HFFc6 (cell line): ENCODE measurements at places on chromosomes 2 and 18.

DNA sequence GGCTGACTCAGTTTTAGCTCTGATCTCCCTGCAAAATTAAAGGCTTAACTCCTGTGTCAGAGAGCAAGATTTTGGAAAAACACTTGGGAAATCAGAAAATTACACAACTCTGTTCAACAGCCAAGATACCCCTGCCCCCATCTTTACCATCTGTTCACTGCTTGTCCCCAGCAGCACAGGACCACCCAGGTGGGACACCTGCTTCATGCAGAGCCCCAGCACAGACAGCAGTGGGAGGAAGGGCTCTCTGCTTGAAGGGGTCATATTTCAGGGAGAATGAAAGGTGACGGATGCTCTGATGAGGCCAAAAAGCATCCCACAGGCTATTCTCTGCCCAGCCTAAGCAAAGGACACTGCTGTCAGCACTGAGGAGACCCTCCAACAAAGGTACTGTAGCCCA, 584.6 kb upstream of the KLHL29 start:
- DNase-seq = no peak

- DNase-seq = peak; percentile 56
These were observed 219.2 kb upstream of the UBE2E3 start for GRCh38 chr2:180761224-180761623.

DNA sequence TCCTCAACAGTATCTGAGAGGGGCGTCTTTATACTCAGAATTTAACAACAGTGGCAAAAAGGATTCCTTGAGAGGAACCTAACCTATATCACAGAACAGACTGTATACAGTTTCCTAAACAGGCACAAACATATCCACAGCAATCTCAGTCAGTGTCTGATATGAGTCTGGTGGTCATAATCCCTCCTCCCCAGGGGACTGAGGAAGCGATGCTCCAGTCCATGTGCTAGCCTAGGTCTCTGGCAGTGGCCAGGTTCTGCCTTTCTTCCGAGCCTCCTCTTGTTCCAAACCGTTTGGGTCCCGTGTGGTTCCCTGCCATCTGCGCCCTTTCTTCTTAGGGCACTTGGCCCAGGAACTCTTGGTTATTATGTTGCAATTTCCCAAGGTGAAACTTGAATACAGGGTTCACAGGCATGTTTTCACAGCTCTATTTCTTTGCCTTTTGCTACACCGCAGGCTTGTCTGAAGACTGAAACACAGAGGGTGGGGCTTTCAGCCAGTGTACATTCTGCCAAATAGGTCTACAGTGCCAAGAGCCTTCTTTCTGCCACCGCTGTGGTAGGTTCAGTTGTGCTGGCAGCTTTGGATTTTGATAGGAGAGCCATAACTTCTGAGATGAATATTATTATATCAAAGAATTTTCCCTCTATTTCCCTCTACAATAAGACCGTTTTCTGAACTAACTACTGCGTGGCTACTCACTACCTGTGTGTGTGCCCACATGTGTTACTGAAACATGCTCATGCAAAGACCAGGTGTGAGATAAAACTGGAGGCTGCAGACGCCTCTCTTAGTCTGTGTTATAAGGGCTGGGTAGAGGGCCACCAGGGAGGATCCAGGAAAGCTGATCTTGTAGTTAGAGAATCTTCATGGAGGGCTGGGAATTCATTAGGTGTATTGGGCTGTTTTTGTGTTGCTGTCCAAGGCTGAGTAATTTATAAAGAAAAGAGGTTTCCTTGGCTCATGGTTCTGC, 75.0 kb upstream of the HAAO start:
- DNase-seq = no peak

DNA sequence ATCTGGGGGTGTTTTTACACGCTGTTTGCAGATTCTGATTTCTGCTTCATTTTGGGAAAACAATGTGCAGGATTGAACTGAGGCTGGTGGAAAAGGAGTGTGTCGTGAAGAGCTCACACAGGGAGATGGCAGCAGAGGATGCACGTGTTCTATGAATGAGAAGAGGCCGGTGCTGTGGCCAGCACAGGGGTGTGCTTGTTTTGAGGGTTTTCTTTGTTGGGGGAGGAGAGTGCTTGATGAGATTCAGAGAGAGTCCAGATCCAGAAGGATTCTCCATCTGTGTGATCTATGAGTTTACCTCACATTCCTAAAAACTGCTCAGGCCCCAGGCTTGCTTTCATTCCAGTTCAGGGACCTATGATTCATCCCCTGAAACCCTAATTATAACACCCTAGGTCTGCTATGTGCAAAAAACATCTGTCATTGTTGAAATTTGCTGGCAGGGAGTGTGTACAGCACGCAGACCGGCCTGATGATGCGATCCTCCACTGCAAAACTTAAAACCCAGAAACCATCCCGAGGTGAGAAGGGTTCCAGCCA, 12.1 kb downstream of the TGFA start:
- DNase-seq = peak; percentile 35

- no peak for DNase-seq
These were observed 83.7 kb upstream of the VRK2 start for GRCh38 chr2:57962861-57963260.

DNA sequence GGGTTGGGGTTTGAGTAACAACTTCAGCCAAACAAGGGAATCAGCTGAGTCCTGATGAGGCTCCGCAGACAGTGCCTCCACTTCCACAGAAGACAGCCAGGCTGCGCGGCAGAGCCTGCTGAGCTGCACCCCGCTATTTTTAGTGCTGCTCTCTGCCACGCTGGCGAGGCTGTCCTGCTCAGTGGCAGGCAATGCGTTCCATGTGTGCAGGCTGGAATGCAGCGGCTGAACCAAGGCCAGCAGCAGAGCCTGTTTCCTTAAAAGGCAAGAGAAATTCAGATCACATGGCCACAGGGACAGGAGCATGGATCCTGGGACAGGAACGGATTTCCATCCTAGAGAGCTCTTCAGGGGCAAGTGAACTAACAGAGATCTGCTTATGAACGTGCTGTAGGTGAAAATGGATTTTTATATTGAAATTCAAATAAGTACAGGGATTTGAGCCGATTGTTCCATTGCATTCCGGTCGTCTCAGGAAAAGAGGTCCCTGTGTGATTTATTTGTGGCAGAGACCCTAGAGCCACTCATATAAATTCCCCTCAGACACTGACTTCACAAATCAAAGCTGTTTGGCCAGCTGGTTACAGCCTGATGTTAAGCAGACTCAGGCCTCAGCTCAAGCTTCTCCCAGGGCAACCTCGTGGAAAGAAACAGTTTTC, 98.7 kb downstream of the COL6A3 start:
- peak; percentile 97 for DNase-seq

GRCh38 chr18:40810372-40810771, 1144.7 kb upstream of the PIK3C3 start:
- DNase-seq = no peak

GRCh38 chr2:241035818-241036396, 37.5 kb downstream of the SNED1 start:
- no peak for DNase-seq

GRCh38 chr18:65365245-65365980, 385.4 kb upstream of the CDH7 start:
- DNase-seq = no peak

DNA sequence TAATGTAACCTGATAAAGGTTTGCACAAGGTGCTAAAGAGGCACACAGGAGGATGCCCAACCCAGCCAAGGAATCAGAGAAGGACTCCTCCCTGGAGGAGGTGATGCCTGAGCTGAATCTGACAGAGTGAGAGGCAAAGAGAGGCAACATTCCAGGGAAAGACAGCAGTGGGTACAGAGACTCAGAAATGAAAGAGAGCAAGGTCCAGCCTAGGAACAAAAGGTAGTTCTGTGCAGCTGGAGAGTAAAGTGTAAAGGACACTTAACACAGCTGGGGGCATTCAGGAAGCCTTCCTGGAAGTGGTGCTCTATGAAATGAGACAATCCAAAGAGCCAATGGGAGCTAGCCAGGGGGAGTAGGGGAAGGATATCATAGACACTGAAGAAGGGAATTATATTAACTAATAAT, 181.0 kb upstream of the GLI2 start:
- no peak for DNase-seq

DNA sequence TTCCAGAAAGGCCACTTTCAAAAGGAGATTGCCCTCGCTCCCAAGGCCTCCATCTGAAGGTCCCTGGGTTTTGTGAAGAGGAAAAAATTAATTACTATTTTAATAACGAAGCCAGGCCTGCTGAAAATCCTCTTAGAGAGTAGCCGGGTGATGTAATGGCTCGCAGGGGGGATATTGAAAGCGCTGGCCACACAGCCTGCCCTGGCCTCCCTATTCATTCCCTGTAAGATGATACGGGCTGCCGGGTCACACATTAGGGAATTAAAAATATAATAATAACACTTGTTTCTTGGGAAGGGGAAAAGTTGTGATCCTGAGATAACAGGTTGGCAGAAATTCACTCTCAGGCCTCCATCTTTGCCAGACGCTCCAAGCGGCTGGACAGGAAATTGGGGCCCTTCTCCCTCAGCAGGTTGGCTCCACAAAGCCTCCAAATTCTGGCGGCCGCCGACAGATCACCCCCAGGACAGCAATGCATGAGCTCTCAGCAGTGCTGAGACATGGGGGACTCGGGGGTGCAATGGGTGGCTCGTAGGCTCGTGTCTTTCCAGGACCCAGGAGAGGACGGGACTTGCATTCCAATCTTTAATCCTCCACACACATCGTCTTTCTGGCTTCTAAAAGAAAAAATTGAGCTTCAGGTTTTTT, 299.9 kb upstream of the SALL3 start:
- no peak for DNase-seq

- no peak for DNase-seq
These were observed 146.5 kb downstream of the PKP4 start for GRCh38 chr2:158603205-158603604.

DNA sequence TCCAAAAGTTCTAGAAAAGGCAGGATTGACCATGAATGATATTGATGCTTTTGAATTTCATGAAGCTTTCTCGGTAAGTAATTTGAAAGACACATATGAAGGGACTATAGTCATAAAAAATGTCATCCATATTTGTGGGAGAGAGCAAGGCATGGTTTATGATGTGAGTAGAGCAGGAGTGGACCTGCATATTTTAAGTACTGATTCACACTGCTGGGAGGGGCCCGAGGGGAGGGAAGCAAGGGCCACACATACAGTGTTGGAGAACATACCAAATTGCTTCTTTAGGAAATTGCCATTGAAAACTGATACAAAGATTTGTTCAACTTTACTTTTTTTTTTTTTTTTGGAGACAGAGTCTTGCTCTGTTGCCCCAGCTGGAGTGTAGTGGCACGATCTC, 39.4 kb downstream of the HADHB start:
- peak; percentile 42 for DNase-seq

DNA sequence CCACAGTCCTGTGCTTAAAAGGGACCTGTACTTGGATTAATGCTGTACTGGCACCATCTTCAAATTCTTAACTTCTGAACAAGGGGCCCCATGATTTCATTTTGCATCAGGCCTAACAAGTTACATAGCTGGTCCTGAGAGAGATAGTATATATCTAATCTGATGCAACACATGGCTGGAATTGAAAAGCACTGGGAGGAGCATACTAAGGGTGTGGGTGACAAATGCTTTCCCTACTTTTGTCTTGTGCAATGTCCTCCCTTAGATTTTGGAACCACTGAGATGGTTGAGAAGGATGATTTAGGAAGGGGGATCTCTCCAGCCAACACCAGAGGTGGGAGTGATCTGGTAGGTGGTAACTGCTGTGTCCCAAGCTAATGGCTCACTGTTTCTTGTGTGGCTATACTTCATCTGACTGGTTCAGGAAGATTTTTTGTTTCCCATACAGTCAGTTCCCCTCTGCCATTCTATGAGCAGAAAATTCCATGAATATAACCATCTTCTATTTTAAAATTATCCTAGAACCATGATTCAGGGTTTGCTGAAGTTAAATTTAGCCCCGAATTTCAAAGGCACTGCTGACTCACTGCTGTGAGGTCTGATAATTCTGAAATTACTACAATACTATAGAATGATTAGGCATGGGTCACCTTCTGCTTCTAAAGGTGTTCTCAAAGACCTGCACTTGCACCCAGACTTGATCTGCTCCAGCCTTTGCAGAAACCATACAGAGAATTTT, 108.3 kb upstream of the NCKAP5 start:
- peak; percentile 26 for DNase-seq

GRCh38 chr2:127449414-127449813, 31.2 kb downstream of the PROC start:
- no peak for DNase-seq

DNA sequence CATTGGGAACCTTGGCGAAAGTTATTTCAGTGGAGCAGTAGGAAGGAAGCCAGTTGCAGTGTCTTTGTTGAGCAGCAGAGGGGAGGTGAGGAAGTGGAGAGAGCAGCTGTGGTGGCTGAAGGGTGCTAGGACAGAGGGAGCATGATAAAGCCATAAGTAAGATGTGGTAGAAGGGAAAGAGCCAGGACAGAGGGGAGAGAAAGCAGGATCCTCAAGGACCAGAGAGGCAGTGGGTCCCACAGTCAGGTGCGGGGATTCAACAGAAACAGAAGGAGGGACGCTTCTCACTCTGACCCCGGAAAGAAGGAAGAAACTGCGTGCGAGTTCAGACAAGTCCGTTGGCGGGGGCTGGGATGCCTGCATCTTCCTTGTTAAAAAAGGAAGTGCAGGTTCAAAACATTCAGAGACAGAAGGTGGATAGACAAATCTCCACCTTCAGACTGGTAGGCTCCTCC, at the start of gene CXCR2:
Gene CXCR2, plus strand, starts transcription at position 403 of the 455 bp plus-strand sequence. CDS start 8,774 bp downstream, outside the sequence.
- DNase-seq = no peak

GRCh38 chr2:43737855-43738254, 36.0 kb upstream of the DYNC2LI1 start:
- no peak for DNase-seq
